ENCODE measurements at places on chromosomes 6 and 20.
A peak's percentile ranks its signal among the peaks of the same experiment; 100 is the strongest.

GRCh38 chr6:3523271-3523670 is 66.4 kb upstream of the SLC22A23 start:
- no peak for DNase-seq

DNA sequence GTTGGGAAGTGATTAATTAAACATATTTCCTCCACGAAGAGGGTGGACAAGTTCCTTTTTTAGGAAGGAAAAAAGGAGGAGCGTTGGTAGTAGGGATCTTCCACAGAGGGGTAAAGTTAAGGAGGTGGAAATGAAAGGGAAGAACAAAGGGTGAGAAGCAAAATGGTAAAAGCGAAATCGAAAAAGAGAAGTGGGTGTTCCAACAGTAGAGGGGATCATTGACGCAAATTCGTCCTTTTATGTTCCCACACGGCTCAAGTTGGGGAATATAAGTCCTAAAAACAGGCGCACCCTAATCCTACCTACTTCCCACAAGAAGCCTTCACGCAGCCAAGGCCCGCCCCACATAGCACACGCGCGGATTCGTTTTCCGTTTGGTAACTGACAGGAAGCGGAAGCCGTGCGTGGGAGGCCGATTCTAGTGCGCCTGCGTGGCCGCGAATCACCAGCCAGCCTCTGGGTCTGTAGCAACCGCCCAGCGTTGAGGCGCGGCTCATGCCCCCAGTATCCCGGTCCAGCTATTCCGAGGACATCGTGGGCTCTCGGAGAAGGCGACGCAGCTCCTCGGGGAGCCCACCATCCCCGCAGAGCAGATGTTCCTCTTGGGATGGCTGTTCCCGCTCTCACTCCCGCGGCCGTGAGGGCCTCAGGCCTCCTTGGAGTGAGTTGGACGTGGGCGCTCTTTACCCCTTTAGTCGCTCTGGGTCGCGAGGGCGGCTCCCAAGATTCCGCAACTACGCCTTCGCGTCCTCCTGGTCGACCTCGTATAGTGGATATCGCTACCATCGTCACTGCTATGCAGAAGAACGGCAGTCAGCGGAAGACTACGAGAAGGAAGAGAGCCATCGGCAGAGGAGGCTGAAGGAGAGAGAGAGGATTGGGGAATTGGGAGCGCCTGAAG is at the start of gene NKAPL:
NKAPL (plus strand) TSS at position 421 of the 901 bp plus-strand sequence; CDS start at position 496, 75 bp downstream.
- DNase-seq, result peak; percentile 90

DNA sequence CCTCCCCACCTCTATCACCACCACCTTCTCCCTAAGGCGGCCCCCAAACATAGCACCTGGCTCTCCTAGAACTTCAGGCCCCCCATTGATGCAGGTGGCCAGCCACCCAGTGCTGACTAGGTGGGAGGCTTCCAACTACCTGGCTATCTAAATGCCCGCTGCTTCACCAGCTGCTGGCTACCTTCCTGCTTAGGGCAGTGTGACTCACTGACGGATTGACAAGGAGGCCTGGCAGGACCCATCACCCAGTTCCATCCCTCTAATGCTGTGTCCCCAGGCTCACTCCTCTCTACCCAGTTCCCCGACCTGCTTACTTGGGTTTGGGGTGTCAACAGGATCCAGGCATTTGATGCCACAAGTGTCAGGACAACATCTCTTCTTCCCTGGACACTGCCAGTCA is 1.1 kb downstream of the SLPI start:
- DNase-seq, result no peak

GRCh38 chr20:38426006-38426897 is 8.9 kb downstream of the SNHG17 start:
- DNase-seq, result peak; percentile 85

DNA sequence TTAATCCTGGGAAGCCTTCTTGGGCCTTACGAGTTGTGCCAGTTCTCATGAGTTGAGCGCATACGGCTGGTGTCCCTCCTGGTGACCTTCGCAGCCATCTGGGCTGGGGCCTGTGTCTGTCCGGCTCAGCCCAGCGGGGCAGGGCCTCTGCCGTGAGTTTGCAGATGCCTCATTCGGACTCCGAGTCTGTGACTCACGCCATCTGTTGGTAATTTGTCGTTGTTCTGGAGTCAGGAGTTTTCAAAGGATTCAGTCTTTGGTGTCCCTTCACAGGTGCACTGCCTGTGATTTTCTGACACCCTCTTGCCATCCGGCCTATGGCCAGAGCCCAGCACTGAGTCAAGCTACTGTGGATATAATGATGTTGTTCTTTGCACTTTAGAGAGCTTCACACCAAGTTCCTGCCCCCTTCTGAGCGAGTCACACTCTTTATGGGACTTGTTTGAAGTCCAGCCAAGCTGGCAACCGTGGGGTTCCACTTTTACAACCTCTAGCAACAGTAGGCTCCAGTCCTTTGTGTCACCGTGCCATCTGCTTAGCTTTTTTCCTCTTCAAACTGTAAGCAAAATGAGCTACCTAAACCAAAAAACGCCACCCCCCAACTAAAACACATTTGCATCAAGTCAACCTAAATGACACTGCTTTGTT is 175.6 kb downstream of the AIG1 start:
- DNase-seq, result no peak

GRCh38 chr6:33980176-33981175 is 165.4 kb downstream of the GRM4 start:
- peak; percentile 41 for DNase-seq

GRCh38 chr6:15882915-15883314 is 220.1 kb upstream of the DTNBP1 start:
- no peak for DNase-seq

DNA sequence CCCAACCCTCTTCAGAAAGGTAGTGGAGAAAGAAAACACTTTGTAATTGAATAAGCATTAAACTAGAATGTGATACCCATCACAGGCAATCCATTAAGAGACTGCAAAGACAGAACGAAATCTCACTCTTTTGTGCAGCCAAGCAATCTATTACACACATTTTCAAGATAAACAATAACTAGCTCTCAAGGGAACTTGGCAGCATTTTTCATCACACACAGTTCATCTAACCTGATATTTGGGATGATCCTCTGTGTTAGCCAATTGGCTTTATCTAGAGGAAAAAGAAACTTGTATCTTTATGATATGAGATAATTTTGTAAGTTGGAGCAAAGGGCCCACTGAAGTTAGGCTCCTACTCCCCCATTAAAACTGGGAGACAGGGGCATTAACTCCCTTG is 1.5 kb upstream of the GZF1 start:
- no peak for DNase-seq

GRCh38 chr6:128057541-128057940 is 156.7 kb upstream of the THEMIS start:
- no peak for DNase-seq

- peak; percentile 84 for DNase-seq
Measured at GRCh38 chr6:169789944-169790927, 38.8 kb downstream of the ERMARD start.

- no peak for DNase-seq
Measured at GRCh38 chr20:38134427-38135270, 30.4 kb downstream of the TGM2 start.

DNA sequence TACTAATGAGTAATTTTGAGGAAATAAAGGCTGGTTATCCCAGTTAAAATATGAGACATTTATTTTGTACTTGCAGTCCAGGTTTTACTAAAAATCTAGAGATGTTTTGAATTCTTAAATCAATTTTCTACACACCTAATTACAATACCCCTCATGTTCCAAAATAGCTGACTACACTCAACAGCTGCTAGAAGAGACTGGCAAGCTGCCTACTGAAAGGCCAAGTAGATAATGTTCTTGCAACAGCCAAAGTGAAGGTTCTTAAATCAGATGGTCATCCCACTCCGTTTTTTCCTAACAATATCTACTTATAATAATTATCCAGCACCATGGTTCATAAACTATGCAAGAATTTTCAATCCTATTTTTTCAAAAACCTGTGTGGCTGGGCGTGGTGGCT is 69.0 kb downstream of the DTNBP1 start:
- DNase-seq, result no peak

DNA sequence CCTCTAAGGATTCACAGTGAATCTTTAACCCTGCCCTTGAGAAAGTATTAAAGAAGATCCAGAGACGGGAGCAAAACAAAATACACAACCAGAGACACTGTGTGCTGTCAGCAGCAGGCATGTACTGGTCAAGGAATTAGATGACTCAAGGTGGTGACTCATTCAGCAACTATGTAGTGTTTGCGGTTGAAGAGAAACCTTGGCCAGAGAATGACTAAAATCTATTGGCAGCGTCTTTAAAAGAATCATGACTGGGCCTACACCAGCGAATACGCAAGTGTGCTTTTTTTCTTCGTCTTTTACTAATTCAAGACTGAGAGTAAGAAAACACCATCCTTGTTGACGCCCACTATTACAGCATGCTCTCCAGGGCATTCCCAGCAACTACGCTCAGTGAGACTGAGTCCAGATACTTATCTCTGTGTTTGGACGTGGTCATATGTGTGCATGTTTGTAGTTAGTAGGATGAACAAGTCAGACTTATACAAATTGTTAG is 72.4 kb upstream of the BACH2 start:
- no peak for DNase-seq

Measured in head of caudate nucleus (tissue), 42 donors.